CD4-positive, alpha-beta T cell treated with Interleukin-10 for 1 hour (primary cell): ENCODE measurements at places on chromosomes 6 and 20.
A peak's percentile ranks its signal among the peaks of the same experiment; 100 is the strongest.

GRCh38 chr6:26414281-26414680 lies 12.2 kb downstream of the BTN3A1 start:
- no peak for DNase-seq

DNA sequence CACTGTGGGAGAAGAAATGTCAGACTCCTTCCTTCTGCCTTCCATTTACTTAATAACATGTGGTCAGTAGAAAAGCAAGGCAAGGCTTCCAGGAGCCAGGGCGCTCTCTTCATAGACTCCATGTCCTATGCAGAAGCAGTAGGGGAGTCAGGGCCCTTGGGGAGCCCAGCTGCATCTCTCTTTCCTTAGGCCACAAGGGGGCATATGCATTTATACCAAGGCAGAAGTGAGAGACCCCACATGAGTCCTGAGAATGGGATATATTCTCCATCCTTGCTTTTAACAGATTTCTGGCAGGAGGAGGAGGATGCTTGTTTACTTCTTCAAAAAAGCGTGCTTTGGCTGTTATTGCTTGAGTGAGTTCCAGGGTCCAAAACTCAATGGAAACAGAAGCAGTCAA lies 198.5 kb downstream of the HIVEP2 start:
- peak; percentile 57 for DNase-seq

DNA sequence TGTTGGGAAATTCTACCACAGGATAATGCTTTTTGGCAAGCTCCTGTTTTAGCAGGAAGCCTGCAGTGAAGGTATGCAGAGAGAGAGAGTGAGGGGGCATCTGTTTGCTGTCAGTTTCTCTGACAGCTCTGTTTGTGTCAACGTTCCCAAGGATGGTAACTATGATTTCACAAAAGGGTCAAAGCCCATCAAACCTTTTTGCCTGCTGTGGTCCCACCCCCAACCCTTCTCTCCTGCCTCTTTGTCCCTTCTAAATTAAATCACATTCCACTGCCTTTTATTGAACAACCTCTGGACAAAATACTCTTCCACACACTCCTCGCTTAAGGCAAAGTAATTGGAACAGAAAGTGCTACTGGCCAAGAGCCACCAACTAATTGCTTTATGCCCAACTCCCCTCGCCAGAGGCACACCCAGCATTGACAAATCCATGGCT lies 128.3 kb downstream of the TSHZ2 start:
- no peak for DNase-seq

DNA sequence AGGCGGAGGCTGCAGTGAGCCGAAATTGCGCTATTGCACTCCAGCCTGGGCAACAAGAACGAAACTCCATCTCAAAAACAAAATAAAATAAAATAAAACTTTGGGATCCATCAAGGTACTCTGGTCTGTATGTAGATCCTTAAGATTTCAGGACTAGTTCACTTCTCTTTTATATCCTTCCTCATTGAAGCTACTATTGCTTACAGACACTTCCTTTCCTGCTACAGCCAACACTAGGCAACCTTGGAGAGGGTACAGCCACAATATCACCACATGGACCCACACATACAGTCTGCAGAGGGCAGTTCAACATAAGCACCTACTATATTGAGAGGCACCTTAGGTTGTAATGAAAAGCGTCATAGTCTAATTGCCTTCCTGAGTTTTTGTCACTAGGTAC lies 113.3 kb downstream of the ATXN1 start:
- no peak for DNase-seq

DNA sequence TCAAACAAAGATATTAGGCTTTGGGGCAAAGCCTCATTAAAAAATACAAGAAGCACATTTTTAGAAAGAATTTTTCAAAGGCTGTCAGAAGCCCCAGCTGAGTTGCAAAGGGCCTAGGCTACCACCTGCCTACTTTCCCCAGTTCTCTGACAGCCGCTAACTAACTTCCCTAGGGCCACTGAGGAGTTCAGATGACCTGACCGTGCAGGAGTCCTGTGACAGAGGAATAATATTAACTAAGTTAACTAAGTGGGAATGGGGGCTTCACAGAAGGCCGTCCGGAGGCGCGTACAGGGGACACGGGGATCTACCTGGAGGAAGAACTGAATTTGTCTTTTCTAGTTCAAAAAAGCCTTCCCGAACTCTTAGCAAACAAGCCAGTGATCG lies 884 bp downstream of the MCHR2 start:
- no peak for DNase-seq

GRCh38 chr6:12324748-12325147 lies 34.6 kb downstream of the EDN1 start:
- no peak for DNase-seq

- no peak for DNase-seq
These were observed 54.0 kb upstream of the HMGCLL1 start for GRCh38 chr6:55632953-55633352.
